Urinary bladder (tissue), 4 donors: ENCODE measurements at places on chromosomes 13 and 19. TPM values are rescaled to one million over a fixed set of nuclear protein-coding genes. Genes with fewer than 3 reads are reported as not detected.

- DNase-seq, result no peak
Observed at GRCh38 chr19:18425515-18426415, 6.6 kb downstream of the SSBP4 start.

DNA sequence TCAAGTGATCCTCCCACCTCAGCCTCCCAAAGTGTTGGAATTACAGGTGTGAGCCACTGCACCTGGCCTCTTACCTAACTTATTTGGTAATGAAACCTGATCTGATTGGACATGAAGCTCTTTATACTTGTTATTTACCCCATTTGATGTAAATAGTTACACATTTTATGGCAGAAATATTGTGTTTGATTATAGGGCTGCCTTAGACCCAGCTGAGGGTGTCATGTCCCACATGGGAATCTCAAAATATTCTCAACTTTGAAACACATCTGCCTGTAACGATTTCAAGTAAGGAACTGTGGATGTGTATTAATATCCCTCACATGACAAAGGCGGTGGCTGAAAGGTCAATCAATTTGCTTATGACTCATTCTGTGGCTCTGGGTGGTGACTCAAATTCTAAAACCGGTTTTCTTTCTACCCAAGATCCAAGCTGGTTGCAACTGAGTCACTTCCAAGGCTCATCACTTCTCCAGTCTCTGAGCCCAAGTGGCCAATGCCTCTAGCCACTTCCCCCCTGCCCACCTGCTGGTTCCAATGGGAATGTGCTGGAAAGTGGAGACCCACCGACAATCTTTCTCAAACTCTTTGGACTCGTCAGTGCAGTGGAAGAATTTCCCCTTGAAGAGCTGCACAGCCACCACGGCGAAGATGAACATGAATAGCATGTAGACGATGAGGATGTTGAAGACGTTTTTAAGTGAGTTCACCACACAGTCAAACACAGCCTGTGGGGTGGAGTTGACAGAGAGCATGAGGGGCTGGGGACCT is 110.9 kb downstream of the IER2 start:
- DNase-seq, result no peak

GRCh38 chr13:89832827-89833226 is 1514.7 kb upstream of the MIR17HG start:
- DNase-seq, result no peak

DNA sequence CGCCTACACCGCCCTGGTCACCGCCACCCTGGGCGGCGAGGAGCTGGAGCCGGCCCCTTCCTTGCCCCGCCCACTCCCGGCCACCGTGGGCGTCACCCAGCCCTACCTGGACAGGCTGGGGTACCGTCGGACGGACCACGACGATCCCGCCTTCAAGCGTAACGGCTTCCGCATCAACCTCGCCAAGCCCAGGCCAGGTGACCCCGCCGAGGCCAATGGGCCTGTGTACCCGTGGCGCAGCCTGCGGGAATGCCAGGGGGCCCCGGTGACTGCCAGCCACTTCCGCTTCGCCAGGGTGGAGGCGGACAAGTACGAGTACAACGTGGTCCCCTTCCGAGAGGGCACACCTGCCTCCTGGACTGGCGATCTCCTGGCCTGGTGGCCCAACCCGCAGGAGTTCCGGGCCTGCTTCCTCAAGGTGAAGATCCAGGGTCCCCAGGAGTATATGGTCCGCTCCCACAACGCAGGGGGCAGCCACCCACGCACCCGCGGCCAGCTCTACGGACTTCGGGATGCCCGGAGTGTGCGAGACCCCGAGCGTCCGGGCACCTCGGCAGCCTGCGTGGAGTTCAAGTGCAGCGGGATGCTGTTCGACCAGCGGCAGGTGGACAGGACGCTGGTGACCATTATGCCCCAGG is 7.0 kb downstream of the CILP2 start:
- no peak for DNase-seq

GRCh38 chr13:113205428-113205931 is 3.0 kb downstream of the PCID2 start:
- no peak for DNase-seq

DNA sequence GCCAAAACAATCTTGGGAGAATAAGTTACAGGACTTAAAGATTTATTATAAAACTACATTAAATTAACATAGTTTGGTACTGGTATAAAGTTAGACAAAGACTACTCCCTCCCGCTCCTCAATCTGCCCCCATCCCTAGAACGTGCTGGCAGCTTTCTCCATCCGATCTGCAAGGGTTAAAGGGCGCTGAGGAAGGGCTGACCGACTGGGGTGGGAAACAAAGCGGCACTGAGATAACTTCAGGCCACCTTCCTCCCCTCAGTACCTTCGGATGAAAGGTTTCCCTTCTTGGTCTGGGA is 790 bp upstream of the SUGT1 start:
- no peak for DNase-seq

- DNase-seq, result no peak
Observed at GRCh38 chr19:37909661-37910199, 2.7 kb downstream of the SIPA1L3 start.

DNA sequence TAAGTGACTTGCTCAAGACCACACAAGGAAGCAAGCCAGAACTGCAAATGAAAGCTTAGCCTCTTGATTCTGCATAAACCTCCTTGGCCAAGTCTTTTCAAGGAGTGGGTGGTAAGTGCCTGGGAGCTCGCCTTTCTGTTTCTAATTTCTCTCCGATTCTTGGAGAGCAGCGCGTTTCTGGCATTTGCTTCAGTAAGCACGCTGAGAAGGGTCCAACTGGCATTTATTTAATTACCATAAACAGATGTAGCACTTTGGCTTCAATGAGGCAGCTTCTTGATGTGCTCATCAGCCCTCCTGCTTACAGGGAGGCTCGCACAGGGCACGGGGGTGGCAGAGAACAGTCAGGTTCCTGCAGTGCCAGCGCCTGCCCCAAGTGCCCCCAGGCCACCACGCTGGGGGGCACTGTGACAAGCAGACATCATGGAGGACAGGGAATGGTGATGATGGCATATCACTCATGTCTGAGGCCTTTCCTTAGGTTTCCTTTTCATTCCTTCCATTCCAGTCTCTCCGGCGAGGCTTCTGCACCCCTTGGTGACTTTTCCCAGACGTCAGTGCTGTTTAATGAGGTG is 13.3 kb downstream of the SIAH3 start:
- DNase-seq, result no peak

GRCh38 chr13:75135325-75135825 is 346.6 kb downstream of the TBC1D4 start:
- no peak for DNase-seq

DNA sequence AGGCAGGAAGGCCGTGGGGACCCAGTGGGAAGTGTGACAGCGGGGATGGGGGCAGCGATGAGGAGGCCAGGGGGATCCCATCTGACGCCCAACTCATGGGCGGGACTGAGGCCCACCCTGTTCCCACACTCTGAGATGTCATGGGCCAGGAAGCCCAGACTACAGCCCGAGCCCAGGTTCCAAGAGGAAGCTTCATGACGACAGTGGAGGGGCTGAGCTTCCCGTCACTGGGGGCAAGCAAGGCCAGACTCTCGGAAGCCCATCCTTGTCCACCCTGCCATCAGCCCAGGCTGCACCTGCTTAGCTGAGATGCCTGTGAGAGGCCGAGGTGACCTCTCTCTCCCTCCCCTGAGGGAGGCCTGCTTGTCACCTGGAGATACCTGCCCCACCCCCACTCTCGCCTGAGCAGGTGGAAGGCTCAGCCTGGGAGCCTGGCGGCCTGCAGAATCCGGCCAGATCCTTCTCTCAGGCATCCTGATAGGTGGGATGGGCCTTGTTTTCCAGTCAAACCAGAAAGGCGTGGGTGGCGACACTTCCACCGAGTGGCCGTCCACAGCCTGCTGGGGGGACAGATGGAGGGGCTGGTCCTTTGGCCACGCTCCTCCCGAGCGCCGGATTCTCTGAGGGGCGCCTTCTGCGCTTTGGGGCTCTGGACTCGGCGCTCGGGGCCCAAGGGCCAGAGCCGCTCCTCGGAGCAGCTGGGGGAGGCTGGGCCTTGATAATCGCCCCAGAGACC is 4.8 kb downstream of the ZBTB7A start:
- DNase-seq, result no peak

DNA sequence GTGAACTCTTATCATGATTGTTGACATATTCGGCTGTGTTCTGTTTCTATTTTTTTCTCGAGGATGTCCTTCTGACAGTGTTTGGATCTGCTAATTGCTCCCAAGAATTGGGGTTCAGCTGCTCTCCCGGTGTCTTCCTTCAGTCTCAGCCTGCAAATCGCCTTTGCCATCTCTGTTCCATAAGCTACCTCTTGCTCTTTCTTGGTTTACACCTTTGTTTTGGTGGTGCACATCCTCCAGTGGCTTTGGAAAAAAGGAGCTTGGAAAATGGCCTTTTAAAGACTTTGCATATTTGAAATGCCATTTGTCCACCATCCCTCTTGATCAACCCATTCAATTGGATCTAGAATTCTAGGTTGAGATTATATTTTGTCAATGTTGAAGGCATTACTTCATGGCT is 137.2 kb downstream of the URI1 start:
- DNase-seq, result no peak

DNA sequence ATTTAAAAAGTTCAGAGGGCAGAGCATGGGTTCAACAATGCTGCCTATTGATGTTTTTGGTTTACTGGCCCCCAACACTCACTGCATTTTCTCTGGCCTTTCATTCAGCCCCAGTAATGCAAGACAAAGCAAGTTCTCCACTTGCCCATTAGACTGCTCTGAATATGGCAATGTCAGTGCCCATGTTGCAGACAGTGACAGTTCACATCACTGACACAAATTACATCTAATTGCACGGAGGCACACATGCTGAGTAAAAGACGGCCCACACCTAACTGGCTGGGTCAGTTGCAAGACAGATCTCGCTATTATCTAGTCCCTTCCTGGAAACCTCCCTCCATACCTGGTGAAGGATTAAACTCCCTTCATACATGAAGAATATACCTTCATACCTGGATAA is 54.0 kb downstream of the ENOX1 start:
- DNase-seq, result no peak

DNA sequence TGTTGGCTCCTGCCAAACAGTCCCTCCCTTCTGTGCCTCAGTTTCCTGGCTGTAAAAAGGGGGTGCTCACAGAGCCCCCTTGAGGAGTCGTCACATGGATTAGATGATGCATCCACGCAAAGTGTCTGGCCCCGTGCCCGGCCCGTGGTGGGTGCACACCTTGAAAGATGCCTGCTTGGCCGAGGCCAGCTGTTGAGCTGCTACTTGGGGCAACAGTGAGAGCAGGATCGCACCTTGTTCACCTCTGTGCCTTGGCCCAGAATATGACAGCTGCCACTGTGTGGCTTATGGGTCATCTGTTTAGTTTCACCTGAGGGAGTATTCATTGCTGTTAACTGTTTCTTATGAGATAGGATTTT is 17.7 kb downstream of the CRTC1 start:
- DNase-seq, result no peak

DNA sequence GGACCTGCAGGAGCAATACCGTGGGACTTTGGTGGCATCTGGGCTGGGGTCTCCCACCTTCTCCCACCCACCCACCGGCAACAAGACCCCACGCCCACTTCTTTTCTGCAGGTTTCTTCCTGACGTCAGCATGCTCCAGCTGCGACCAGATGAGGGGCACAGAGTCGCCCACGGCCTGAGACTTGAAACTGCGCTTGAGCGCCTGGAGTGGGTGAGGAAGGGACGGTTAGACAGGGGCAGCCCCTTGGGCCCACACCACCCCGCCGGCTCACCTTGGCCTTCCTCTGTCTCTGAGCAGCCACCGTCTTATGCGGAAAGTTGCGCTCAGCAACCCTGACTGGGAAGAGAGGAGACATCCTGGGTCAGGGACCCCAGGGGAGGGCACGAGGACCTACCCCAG is 2.2 kb downstream of the GARIN5B start:
- DNase-seq, result no peak

GRCh38 chr13:86878781-86879180 is 792.4 kb upstream of the SLITRK5 start:
- no peak for DNase-seq

- DNase-seq, result no peak
Observed at GRCh38 chr13:83352391-83352790, 529.9 kb downstream of the SLITRK1 start.

GRCh38 chr13:60114499-60115028 is 49.2 kb downstream of the DIAPH3 start:
- DNase-seq, result no peak

- no peak for DNase-seq
Observed at GRCh38 chr19:13979244-13979615, 26.9 kb downstream of the RFX1 start.

DNA sequence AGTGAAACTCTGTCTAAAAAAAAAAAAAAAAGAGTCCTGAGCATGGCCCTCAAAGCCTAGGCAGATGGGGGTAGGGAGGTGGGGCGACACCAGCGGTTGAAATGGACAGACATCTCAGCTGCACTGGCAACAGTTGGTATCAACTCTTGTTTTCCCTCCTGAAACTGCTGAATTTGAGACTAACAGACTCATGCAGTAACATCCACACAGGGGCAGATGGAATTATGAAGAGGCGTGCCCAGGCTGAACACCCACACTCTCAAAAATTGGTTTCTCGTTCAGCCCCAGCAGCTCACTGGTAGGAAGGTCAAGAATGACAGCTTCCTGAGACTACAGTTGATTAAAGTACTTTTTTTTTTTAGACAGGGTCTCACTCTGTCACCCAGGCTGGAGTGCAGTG is 24.1 kb downstream of the PBX4 start:
- DNase-seq, result no peak

- DNase-seq, result no peak
Observed at GRCh38 chr19:32908641-32909190, 39.1 kb upstream of the SLC7A9 start.

DNA sequence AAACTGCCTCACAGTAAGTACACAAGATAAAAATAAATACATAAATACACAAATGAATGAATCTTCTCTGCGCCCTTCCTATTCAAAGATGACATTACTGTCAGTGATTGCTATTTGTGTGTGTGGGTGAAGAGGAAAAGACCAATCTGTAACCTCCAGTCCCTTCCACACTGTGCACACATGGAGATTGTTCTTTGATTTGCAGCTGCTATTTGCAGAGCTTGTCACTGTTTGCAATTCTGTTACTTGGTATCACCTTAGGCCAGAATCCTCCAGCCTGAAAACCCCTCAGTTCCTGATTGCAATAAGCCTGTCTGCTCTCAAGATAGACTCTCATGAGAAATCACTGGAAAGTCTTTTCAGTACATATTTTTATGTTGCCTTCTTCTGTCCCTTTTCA is 1314.9 kb downstream of the PCDH9 start:
- DNase-seq, result no peak

Gene FAM83E
- total RNA-seq, result 0.58 TPM

Gene C2CD4C
- 0.42 TPM for total RNA-seq

Gene FFAR2
- 0.69 TPM for total RNA-seq

Gene NXNL1
- total RNA-seq, result not detected

Gene ZNF611
- 22.3 TPM for total RNA-seq

Gene ACTMAP
- 0.79 TPM for total RNA-seq

Gene SRRM5
- not detected for total RNA-seq

Gene SYMPK
- total RNA-seq, result 22.5 TPM

Gene SOX1
- not detected for total RNA-seq

Gene CAPNS1
- total RNA-seq, result 132 TPM

Gene FBXW9
- 2.6 TPM for total RNA-seq
